ENCODE measurements at places on chromosomes 3 and 15. TPM values are rescaled to one million over a fixed set of nuclear protein-coding genes. Genes with fewer than 3 reads are reported as not detected.
A peak's percentile ranks its signal among the peaks of the same experiment; 100 is the strongest.

DNA sequence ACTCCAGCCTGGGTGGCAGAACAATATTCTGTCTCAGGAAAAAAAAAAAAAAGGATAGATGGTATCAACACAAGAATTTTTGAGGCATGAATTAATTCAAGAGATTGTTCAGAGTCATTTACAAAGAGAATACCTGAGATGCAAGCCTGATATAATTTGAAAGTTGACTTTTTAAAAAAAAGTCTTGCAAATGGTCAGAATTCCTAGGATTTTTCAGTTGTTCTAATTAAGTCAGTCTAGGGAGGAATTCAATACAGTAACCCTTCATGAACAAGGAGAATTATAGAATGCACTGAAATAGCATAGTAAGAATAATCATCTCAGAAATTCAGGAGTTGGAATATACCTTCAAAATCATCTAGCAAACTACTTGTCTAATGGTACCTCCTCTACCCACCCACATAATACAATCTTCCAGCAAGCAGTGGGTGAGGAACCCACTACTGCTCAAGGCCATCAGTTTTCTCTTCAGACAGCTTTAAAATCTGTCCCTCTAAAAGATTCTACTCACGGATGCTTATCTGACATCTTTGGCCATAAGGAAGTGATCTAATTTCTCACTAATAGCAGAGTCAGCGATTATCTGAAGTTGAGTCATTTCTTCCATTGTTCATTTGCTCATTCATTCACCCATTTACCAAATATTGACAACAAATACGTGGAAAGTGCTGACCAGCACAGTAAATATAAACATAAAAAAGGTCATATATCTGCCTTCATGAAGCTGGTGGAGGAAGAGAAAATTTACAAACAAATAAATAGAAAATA lies 159.6 kb downstream of the GREM1 start:
- H3K27me3 ChIP-seq, result no peaks in the 10 kb centered on the region
- DNase-seq, result no peak
- H3K4me1 ChIP-seq, result peaks cover 49% of the 10 kb centered on the region
- H3K36me3 ChIP-seq, result no peaks in the 10 kb centered on the region
- H3K27ac ChIP-seq, result no peak overlapping the region
- no peak overlapping the region for H3K4me3 ChIP-seq

GOLGA6B gene
- total RNA-seq, result not detected

- H3K4me1 ChIP-seq, result peaks cover 10% of the 10 kb centered on the region
- H3K36me3 ChIP-seq, result peaks cover 19% of the 10 kb centered on the region
- no peaks in the 10 kb centered on the region for H3K27me3 ChIP-seq
- no peak overlapping the region for H3K4me3 ChIP-seq
- no peak for DNase-seq
Observed at GRCh38 chr3:179410331-179410730, 40.9 kb downstream of the GNB4 start.

GRCh38 chr15:92527197-92527596 lies 128.4 kb downstream of the FAM174B start:
- no peak overlapping the region for H3K27ac ChIP-seq
- H3K36me3 ChIP-seq, result no peaks in the 10 kb centered on the region
- no peak for DNase-seq
- H3K27me3 ChIP-seq, result peaks cover 38% of the 10 kb centered on the region
- no peak overlapping the region for H3K4me3 ChIP-seq

HPS3 gene
- 16.5 TPM for total RNA-seq

- no peak for DNase-seq
- H3K27ac ChIP-seq, result no peak overlapping the region
- no peaks in the 10 kb centered on the region for H3K27me3 ChIP-seq
- H3K4me3 ChIP-seq, result no peak overlapping the region
- peaks cover 22% of the 10 kb centered on the region for H3K4me1 ChIP-seq
Observed at GRCh38 chr3:195133462-195133861, 137.5 kb downstream of the XXYLT1 start.

DNA sequence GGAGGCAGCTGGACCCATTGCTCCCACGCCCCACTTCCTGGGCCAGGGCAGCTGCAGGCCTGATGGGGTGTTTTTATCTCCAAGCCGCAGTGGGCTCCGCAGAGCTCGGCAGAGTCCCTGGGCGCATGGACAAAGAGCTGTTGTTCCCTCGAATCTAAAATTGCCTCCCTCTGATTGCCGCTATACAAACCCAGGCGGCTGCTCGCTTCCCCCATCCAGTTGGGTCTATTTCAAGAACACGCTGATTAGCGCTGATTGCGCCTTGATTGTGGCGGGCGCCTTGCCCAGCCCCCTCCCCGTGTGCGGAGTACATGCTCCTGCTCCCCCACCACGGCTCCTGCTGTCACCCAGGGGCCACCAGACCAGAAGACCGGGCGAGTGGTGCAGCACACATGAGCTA lies 43.4 kb upstream of the SLC6A1 start:
- H3K36me3 ChIP-seq, result no peaks in the 10 kb centered on the region
- H3K4me1 ChIP-seq, result no peaks in the 10 kb centered on the region
- H3K4me3 ChIP-seq, result no peak overlapping the region
- no peak for DNase-seq

DNA sequence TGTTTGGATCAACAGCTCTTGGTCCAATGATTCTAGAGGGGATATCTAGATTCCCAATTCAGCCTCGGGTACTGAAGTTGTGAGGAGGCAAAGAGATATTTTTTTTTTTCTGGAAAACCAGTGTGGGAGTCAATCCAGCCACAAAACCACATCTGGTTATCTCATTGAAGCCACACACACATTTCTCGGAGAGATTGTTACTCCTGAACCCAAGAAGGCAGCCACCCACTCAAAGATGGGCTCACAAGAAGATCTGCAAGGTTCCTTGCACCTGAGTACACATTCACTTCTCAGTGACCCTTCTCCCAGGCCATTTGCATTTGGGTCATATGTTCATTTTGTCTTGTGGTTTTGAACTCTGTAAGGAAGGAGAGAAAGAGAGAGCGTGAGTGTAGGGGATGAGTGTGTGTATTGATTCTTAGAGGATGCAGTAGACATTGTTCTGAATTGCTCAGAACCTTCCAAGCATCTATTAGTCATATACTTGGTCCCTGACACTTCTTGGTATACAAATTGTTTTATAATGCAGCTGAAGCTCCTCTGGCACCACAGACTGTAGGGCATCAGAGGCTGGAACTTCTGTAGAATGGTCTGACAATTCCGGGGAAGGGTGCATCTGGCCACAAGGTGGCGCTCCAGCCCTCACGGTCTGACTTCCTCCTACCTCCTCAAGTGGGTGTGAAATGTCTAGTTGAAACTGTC lies 39.3 kb upstream of the TRA2B start:
- no peak overlapping the region for H3K27ac ChIP-seq
- no peak overlapping the region for H3K4me3 ChIP-seq
- peaks cover 3% of the 10 kb centered on the region for H3K36me3 ChIP-seq
- no peak for DNase-seq

TNFAIP8L3 gene
- 6.1 TPM for total RNA-seq

ZBTB47 gene
- total RNA-seq, result 38.8 TPM

DNA sequence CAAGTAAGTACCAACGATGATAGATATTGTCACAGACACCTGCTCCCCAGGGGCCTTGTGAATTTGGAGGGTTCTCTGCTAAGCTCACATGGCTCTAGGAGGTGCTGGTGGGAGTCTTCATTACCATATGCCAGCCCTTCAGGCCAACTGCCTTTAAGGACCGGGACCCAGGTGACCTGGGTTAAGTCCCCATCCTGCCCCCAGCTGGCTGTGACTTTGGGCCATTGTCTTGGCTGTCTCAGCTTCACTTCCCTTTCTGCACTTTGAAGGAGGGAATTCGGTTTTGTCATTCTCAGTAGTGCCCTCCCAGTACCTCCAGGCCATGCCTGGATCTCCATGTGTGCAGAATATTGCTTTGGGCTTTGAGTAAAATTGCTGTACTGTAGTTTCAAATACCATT lies 72.8 kb upstream of the ACAD9 start:
- DNase-seq, result no peak
- H3K27ac ChIP-seq, result peak overlapping the region; percentile 7
- H3K4me1 ChIP-seq, result peaks cover 37% of the 10 kb centered on the region
- H3K4me3 ChIP-seq, result no peak overlapping the region
- H3K36me3 ChIP-seq, result peaks cover 31% of the 10 kb centered on the region
- no peaks in the 10 kb centered on the region for H3K27me3 ChIP-seq

SSUH2 gene
- total RNA-seq, result not detected

GRCh38 chr3:114712728-114713492 lies 419.1 kb downstream of the TIGIT start:
- no peak for DNase-seq
- H3K4me3 ChIP-seq, result no peak overlapping the region
- H3K36me3 ChIP-seq, result no peaks in the 10 kb centered on the region
- H3K27me3 ChIP-seq, result no peaks in the 10 kb centered on the region

- no peak for DNase-seq
- no peak overlapping the region for H3K4me3 ChIP-seq
- peaks cover 66% of the 10 kb centered on the region for H3K27me3 ChIP-seq
- H3K36me3 ChIP-seq, result peaks cover 2% of the 10 kb centered on the region
- no peak overlapping the region for H3K27ac ChIP-seq
Observed at GRCh38 chr15:66102563-66103292, 150.8 kb downstream of the MEGF11 start.

DNA sequence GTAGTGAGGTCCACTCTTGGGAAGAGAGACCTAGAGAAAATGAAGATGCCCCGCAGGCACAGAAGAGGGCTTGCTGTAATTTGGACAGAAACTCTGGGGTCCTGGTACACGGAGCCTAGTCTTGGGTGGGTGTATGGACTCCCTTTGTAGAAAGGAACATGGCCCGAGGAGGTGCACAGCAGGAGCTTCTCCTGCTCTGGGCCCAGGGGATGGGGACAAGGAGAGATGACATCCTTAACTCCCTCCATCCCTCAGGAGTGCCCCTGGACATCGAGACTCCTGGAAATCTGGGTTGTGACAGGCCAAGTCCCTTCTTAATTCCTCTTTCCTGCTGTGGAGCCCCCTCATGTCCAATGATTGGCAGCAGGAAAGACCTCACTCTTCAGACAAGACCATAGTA lies 29.9 kb upstream of the ABHD2 start:
- no peak overlapping the region for H3K4me3 ChIP-seq
- no peak for DNase-seq
- peaks cover 8% of the 10 kb centered on the region for H3K4me1 ChIP-seq
- no peak overlapping the region for H3K27ac ChIP-seq

CEP63 gene
- total RNA-seq, result 23.2 TPM

MST1 gene
- total RNA-seq, result 19.1 TPM

- H3K27me3 ChIP-seq, result peaks cover 24% of the 10 kb centered on the region
- H3K4me1 ChIP-seq, result no peaks in the 10 kb centered on the region
- H3K36me3 ChIP-seq, result no peaks in the 10 kb centered on the region
- no peak overlapping the region for H3K27ac ChIP-seq
- no peak overlapping the region for H3K4me3 ChIP-seq
Observed at GRCh38 chr3:13837751-13838150, 42.1 kb downstream of the WNT7A start.

DNA sequence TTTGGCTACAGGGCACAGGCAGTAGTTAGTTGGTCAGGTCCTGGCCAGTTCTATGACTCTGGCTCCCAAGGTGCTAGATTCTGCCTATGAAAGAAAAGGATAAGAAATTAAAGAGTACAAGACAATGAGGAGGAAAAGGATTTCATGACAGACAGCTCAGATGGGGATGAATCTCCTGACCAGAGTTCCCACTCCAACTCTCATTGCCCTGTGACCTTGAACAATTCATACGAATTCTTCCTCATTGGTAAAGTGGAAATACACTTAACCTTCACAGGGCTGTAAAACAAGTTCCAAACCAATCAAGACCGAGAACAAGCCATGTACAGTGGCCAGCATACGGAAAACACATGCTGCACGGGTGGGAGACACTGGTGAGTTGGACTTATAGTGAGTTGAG lies 23.7 kb downstream of the CLEC3B start:
- DNase-seq, result no peak
- no peaks in the 10 kb centered on the region for H3K27me3 ChIP-seq
- H3K4me1 ChIP-seq, result peaks cover 20% of the 10 kb centered on the region
- H3K36me3 ChIP-seq, result no peaks in the 10 kb centered on the region
- H3K4me3 ChIP-seq, result no peak overlapping the region
- H3K27ac ChIP-seq, result no peak overlapping the region

DNA sequence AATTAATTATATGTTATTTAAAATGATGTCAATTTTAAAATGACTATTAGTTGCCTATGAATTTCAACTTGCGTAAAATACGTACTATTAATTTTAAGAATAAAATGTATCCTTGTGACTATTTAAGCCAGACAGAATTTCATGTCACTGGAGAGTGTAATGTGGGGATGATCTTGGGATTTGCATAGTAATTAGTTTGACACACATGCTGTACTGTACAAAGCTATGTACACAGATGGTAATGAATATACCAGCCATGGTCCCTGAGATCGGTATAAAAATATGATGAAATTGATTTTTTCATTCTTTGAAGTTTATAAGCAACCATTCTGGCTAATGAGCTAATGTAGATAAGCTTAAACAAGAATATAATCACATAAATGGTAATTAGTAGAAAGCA lies 134.4 kb upstream of the ROBO1 start:
- DNase-seq, result no peak
- H3K36me3 ChIP-seq, result no peaks in the 10 kb centered on the region
- H3K27me3 ChIP-seq, result no peaks in the 10 kb centered on the region
- H3K27ac ChIP-seq, result no peak overlapping the region
- no peak overlapping the region for H3K4me3 ChIP-seq
- peaks cover 3% of the 10 kb centered on the region for H3K4me1 ChIP-seq

FAM174B gene
- 21.9 TPM for total RNA-seq

ECE2 gene
- total RNA-seq, result not detected

- H3K27ac ChIP-seq, result no peak overlapping the region
- H3K27me3 ChIP-seq, result peaks cover 6% of the 10 kb centered on the region
- no peak for DNase-seq
- H3K36me3 ChIP-seq, result no peaks in the 10 kb centered on the region
Observed at GRCh38 chr15:47792231-47792630, 74.9 kb downstream of the SEMA6D start.

FBN1 gene
- total RNA-seq, result 1,190 TPM

GRCh38 chr3:105752791-105753415 lies 115.9 kb downstream of the CBLB start:
- H3K4me3 ChIP-seq, result no peak overlapping the region
- peaks cover 9% of the 10 kb centered on the region for H3K4me1 ChIP-seq
- H3K27ac ChIP-seq, result no peak overlapping the region

CHL1 gene
- not detected for total RNA-seq

- H3K27ac ChIP-seq, result no peak overlapping the region
- no peak overlapping the region for H3K4me3 ChIP-seq
Observed at GRCh38 chr3:171565481-171566058, 105.4 kb upstream of the TNIK start.

All from chondrocyte (in vitro differentiated cells).